Left lung (tissue), 14 donors: ENCODE measurements at places on chromosomes 3 and 15. TPM values are rescaled to one million over a fixed set of nuclear protein-coding genes. Genes with fewer than 3 reads are reported as not detected.

The PLA1A gene
- total RNA-seq: 14.5 TPM

The SCG3 gene
- 0.12 TPM for total RNA-seq

DNA sequence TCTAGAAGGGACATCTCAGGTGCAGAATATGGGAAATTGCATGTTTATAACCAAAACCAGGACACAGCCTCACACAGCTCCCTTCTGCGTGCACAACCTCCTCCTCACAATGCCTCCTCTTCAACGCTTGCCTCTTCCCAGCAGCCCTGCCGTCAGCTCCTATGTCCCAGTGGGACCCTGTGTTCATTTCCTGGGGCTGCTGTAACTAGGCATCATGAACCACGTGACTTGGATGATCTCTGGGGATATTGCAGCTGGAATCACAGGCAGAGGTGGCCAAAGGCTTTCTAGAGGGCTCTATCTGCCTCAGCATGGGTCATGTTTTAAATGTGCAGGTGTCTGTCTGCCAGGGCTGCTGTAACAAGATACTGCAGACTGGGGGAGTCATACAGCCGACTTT, 375.3 kb downstream of the OCA2 start:
- no peak for DNase-seq

The AP3S2 gene
- 34.2 TPM for total RNA-seq

The OR5K3 gene
- not detected for total RNA-seq

The LRRC31 gene
- 0.47 TPM for total RNA-seq

DNA sequence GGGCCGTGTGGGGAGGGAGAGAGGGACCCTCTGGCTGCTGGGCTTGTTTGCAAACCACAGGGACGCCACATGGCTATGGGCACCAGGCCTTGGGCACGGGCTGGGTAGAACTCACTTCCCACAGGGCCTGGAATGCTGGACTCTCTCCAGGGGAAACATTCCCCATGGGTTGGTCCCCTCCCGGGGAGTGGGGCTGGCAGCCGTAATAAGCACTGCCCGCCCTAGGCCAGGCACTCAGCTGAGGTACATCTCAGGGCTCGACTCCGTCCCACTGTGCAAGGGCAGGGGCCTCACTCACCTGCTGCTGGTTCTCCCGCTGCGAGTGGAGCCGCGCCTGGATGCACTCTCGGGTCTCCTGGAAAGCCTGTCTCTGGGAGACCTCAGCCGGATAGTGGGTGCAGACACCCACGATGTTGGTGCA, 96.7 kb downstream of the ADCY5 start:
- DNase-seq: no peak

DNA sequence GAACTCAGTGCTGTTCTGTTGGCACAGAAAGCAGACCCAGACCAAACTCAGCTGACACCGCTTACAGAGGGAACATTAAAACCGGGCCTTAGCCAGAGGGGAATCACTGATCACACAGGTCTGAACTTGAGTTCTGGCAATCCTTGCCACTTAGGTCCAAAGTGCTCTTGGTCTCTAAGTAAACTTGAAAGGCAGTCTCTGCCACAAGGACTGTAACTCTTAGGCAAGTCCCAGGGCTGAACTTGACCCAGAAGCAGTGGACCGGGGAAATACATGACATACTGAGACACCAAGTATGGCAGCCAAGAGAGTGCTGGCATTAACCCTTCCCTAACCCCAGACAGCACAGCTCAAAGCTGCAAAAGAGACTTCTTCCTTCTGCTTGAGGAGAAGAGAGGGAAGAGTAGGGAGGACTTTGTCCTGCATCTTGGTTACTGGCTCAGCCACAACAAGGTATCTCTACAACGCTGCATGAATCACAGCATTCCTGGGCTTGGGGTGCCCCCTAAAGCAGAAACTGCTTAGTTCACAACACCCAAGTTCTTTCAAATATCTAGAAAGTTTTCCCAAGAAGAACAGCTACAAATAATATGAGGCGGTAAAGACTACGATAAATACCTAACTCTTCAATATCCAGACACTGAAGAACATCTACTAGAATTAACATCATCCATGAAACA, 32.5 kb downstream of the NAALADL2 start:
- DNase-seq: no peak

GRCh38 chr3:193545304-193545703, 9.4 kb downstream of the ATP13A4 start:
- DNase-seq: no peak

GRCh38 chr3:21618695-21619094, 132.3 kb downstream of the ZNF385D start:
- DNase-seq: no peak

DNA sequence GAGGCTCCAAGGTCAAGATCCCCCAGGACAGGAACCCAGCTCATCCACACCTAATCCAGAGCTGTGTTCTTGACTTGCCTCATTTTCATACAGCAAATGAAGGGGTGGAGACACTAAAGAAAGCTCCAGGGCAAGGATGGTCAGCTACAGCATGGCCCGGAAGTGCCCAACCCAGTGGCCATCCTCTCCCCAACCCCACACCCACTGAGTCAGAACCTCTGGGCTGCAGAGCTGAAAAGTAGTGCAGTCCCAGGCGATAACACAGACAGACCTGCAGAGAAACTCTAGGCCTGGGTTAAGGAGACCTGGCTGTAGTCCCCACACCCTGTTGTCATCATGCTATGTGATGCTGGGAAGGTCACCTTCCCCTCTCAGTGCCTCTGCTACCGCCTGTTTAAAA, 85.3 kb downstream of the SEMA5B start:
- no peak for DNase-seq

DNA sequence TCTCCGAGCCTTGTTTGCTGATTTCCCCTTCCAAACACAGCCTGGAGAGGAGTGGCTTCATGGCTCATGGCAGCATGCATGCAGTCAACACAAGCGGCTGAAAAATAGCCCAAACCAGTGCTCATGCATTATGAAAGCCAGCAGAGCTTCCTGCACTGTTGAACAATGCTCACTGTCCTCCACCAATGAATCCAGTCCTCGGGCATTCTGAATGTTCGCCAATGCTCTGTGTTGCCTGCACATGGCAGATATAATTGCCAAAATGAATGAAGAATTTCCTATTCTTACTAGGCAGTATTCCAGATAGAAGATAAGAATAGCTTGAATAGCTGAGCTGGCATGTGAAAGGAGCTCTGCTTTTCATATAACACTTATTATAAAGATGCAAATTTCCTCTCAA, 252.7 kb downstream of the ROBO1 start:
- no peak for DNase-seq

The ACOX2 gene
- total RNA-seq: 9.8 TPM

The LTK gene
- total RNA-seq: 1.6 TPM

- no peak for DNase-seq
These were observed at the start of gene WNT7A for GRCh38 chr3:13879946-13880810. WNT7A (minus strand) TSS chr3:13880071; CDS start chr3:13879816, 255 bp downstream.

- no peak for DNase-seq
These were observed 36.1 kb downstream of the MYO5C start for GRCh38 chr15:52259503-52259902.

DNA sequence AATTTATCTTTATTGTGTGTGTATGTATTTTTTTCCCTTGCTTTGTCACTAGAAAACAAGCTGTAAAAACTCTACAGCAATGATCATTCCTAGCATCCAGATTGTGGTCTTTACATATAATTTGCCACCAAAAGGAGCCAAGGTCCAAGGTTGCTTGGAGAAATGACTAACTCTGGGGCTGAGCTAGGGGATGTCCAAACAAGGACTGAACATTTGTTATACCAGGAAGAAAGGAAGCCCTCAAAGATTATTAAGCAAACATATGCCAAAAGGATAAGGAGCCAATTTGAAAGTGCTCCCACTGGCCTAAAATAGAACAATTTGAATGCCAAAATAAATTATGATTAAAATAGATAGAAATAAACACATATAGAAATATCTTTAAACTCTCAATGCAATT, 293.3 kb downstream of the ZIC1 start:
- DNase-seq: no peak

GRCh38 chr3:64494526-64494925, 193.3 kb downstream of the ADAMTS9 start:
- DNase-seq: no peak

GRCh38 chr15:85950101-85950500, 129.6 kb upstream of the AGBL1 start:
- DNase-seq: no peak

The TRIM42 gene
- total RNA-seq: not detected

The PSTPIP1 gene
- 52.9 TPM for total RNA-seq

DNA sequence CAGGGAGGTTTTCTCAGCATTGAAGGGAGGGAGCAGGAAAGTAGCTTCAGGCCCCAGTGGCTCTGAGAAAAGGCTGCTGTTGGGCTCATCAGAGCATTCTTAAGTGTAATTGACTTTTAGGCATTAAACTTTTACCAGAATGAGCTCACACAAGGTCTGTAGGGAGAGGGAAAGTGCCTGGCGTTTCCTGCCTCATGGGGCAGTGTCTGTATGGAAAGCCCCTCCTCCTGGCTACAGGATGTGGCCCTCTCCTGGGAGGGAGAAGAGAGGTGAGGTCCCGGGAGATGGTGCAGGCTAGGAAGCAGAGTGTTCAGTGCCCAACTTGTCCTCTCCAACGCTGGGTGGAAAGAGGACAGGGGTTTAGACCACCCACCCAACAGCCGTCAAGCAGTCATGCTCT, 21.3 kb upstream of the SCN10A start:
- DNase-seq: no peak

DNA sequence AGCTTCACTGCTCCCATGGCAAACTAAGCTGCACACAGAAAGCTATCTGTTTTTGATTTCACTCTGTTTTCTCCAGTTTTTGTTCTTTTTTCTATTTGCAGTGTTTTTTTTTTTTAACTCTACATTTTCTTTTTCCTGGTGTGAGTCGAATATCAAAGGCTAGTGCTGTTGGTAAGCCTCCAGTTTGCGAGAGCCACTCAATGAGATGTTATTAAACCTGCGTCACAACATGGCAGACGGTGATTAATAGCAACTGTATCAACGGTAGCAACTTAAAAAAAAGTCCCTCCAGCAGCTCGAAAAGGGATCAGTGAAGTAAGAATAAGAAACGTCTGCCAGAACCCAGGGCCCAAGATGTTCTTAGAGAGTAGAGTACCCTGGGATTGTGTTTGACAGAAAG, 84.1 kb downstream of the MEIS2 start:
- no peak for DNase-seq

DNA sequence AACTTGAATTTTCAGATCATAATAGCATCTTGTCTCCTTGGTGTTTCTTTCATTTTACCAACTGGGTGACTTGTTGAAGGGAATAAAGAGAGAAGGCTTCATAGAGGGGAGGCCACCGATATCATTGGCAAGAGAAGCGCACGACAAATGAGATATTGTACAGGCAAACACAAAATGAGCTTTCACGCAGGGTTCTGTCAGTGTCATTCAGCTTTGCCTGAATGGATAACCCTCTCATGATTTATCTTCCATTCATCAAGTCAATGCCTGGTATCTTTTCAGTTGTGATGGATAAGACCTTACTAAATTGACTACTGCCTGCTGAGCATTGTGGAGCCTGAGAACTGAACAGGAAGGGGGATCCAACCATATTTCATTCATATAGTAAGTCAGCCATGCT, 188.6 kb upstream of the EPHA3 start:
- no peak for DNase-seq

- no peak for DNase-seq
These were observed 20.1 kb downstream of the MAPKAPK3 start for GRCh38 chr3:50637011-50637410.

DNA sequence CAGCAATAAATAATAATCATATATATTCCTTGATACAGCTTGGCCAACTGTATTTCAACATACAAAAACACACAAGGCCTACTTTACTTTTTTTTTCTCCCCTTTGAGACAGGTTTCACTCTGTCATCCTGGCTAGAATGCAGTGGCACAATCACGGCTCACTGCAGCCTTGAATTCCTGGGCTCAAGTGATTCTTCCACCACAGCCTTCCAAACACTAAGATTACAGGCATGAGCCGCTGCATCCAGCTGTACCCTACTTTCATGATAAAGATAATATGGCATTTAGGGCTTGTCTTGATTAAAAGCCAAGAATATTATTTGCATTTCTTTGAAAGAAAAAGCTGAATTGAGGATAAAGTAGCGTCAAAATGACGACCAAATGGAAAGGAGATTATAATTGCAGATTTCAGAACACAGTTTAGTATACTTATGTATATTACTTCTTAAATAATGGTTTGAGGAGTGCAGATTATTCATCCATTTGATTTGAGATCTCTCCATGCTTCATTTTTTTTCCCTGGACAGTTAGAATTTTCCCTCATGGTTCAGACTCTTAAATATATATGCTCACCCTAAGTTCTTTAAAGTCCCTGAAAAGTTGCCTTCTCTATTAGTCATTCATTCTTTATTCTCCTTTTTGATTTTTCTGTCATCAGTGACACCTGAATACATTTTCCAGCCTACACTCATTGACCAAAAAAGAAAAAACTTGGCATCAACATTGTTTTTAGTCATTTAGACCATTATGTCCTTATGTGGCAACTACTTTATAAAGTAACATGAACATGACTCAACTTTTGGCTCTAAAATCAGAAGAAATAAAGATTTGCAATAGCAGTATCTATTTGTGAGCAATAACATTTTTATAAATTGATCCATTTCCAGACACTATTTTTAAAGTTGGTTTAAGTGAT, 48.5 kb upstream of the MLF1 start:
- DNase-seq: no peak

DNA sequence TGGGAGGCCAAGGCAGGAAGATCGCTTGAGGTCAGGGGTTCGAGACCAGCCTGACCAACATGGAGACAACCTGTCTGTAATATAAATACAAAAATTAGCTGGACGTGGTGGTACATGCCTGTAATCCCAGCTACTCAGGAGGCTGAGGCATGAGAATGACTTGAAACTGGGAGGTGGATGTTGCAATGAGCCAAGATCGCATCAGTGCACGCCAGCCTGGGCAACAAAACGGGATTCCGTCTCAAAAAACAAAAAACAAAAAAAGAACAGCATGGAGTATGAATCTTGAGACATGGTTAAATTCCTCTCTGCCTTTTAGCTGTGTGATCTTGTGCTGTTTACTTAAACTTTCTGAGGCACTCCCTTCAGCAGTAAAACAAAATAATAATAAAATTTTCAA, 244.9 kb downstream of the FGF12 start:
- no peak for DNase-seq

DNA sequence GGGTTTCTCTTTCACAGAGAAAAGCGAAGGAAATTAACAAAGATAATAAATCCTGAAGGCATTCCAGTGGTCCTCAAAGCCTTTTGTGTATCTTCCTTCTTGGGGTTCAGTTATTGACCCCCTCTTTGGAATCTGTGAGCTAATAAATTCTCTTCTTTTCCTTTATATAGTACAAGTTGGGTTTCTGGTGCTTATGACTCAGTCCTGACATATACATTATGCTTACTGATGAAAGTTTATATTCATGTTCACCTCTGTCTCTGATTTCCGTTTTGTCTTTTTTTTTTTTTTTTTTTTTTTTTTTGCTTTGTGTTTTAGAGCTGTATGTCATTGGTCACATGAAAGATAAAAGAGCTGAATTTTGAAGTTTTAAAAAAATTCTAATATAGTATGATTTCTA, 230.7 kb upstream of the RBMS3 start:
- no peak for DNase-seq
